ENCODE measurements at places on chromosomes 11 and 22.

GRCh38 chr11:109241988-109242536, 179.9 kb upstream of the C11orf87 start:
- no peak for DNase-seq

DNA sequence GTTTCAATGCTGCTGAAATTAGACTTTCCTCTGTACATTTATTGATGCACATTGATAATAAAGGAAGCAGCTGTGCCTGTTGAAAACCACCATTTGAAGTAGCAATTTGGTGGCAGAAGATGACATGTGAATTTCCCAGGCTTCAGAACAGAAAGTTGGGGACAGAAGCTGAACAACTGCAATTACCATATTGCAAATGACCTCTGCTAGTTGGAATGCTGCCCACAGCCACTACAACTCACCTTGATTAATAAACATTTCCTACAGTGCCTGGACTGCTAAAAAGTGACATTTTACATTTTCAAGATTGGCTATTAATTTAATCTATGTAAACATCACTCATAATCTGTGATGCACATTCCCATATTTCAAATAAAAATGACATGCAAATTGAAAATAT, 208.6 kb downstream of the LUZP2 start:
- DNase-seq, result no peak

DNA sequence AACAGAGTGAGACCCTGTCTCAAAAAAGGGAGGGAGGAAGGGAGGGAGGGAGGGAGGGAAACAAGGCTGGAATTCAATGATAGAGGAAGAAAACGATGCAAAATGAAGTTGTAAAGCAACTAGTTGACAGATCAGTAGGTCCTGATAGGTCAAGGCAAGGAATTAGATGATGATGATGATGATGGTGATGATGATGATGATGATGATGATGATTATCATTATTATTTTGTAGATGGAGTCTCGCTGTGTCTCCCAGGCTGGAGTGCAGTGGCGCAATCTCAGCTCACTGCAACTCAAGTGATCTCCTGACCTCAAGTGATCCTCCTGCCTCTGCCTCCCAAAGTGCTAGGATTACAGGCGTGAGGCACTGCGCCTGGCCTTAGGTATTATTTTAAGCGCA, 11.3 kb upstream of the L3MBTL2 start:
- DNase-seq, result no peak

DNA sequence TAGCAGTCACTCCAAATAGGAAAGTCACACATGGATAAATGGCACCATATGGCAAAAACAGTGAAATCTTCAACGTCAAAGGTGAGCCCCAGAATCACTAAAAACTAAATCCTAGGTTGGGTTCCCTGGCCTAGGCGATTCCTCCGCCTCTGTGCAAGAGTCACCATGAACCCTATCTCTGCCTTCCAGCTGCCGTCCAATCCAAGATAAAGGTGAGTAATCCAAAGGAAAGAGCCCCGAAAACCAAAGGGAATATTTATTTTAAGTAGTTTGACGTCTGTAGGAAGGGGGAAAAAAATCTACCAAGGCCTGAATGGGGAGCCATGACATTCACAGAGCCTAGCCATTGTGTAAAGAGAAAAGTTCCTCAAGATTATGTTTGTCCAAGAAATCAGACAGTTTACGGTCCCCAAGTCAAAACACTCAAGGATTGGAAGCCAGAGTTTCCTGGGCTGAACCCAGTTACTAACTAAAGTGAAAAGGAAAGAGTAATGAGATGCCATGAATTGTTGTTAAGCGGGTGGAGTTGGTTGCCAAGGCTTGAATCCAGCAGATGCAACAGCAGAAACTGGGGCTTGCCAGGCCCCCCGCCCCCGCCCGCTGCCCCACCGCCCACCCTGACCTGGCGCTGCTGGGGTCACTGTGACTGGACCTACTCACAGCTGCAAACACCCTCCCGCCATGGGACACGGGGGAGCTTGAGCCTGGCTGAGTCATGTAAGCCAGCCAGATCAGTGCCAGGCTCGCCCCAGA, 39.7 kb upstream of the ETS1 start:
- DNase-seq, result no peak

GRCh38 chr11:10993186-10993585, 135.3 kb upstream of the ZBED5 start:
- peak; percentile 51 for DNase-seq

DNA sequence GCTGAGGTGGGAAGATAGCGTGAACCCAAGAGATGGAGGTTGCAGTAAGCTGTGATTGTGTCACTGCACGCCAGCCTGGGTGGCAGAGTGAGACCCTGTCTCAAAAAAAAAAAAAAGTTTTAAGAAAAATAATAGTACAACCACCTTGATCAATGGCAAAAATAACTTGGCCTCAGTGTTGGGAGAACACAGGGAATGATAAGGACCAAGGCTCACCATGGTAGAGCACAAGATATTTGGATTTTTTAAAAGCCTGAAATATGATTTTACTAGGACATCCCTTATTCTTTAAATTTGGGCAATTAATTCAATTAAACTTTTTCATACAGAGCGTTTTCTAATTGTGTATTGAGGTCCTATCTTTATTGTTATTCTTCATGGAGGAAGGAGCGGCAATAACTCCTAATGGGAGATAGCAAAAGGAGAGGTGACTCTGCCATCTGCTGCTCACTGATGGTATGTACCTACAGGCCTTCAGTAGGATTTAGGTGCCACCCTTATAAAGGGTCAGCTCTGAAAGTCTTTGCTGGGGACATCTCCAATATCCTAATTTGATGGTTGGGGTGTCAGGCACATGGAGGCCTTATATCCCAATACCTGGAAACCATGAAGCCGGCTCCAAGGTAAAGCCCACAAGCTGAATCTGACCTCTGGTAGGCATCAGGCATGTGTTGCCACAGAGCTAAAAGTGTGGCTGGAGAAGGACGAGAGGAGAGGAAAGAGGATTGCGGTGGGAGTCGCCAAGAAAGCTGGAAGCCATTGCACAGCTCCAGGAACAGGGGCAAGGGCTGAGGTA, 21.9 kb upstream of the POLD3 start:
- peak; percentile 38 for DNase-seq

Data from RKO (cell line).